Smooth muscle cell of the umbilical artery (primary cell): ENCODE measurements at places on chromosomes 2 and 18. TPM values are rescaled to one million over a fixed set of nuclear protein-coding genes. Genes with fewer than 3 reads are reported as not detected.

The UXS1 gene
- 76.6 and 95.5 TPM in 2 replicates for total RNA-seq

The HRH4 gene
- 0.05 and 0.30 TPM in 2 replicates for total RNA-seq

The GKN1 gene
- total RNA-seq = 0.14 TPM in 1 of 2 replicates, not detected in the other

The FEV gene
- total RNA-seq = not detected in 2 replicates

The GPAT2 gene
- 2.7 and 11.0 TPM in 2 replicates for total RNA-seq

The TUBA3E gene
- total RNA-seq = 0.09 TPM in 1 of 2 replicates, not detected in the other

The GKN2 gene
- not detected in 2 replicates for total RNA-seq

The CNTNAP5 gene
- not detected in 2 replicates for total RNA-seq

The GNLY gene
- total RNA-seq = not detected in 2 replicates

The CTLA4 gene
- not detected in 2 replicates for total RNA-seq

The CTAGE1 gene
- total RNA-seq = 0.05 TPM in 1 of 2 replicates, not detected in the other

The LAMA1 gene
- 31.2 and 44.6 TPM in 2 replicates for total RNA-seq

The ASB18 gene
- total RNA-seq = not detected in 2 replicates

The CHRND gene
- not detected in 2 replicates for total RNA-seq

The SPP2 gene
- not detected in 2 replicates for total RNA-seq

The ZNF804A gene
- total RNA-seq = 2.7 and 4.4 TPM in 2 replicates

The ARL5A gene
- total RNA-seq = 74.2 and 123 TPM in 2 replicates

The C2orf66 gene
- 0.28 and 0.30 TPM in 2 replicates for total RNA-seq

The CWC22 gene
- 15.1 and 21.6 TPM in 2 replicates for total RNA-seq

The NXPH2 gene
- total RNA-seq = 0.42 TPM in 1 of 2 replicates, not detected in the other

The POTEJ gene
- not detected in 2 replicates for total RNA-seq

The APCDD1 gene
- total RNA-seq = not detected in 2 replicates

The ICA1L gene
- 4.8 TPM in 2 replicates for total RNA-seq

The ARID5A gene
- 3.0 and 4.4 TPM in 2 replicates for total RNA-seq

The TMEM17 gene
- total RNA-seq = 2.7 and 3.0 TPM in 2 replicates

The AKAIN1 gene
- total RNA-seq = not detected in 2 replicates

The PMAIP1 gene
- 7.1 and 7.8 TPM in 2 replicates for total RNA-seq

The CTNNA2 gene
- total RNA-seq = 0.05 TPM in 1 of 2 replicates, not detected in the other

The STPG4 gene
- total RNA-seq = 0.32 and 0.89 TPM in 2 replicates

The TXNDC2 gene
- total RNA-seq = 0.05 TPM in 1 of 2 replicates, not detected in the other

The CIDEA gene
- total RNA-seq = 0.23 TPM in 1 of 2 replicates, not detected in the other

The KIF1A gene
- total RNA-seq = under 0.01 and 0.14 TPM in 2 replicates

The CLEC4F gene
- total RNA-seq = not detected in 2 replicates

The GEN1 gene
- 9.2 and 14.5 TPM in 2 replicates for total RNA-seq

The DLGAP1 gene
- total RNA-seq = not detected in 2 replicates

The MLPH gene
- total RNA-seq = 11.6 and 50.9 TPM in 2 replicates

The ABCG8 gene
- not detected in 2 replicates for total RNA-seq

The SPATA3 gene
- not detected in 2 replicates for total RNA-seq

The PLCL1 gene
- 1.5 and 2.2 TPM in 2 replicates for total RNA-seq

The UGT1A4 gene
- total RNA-seq = not detected in 2 replicates

The DYNAP gene
- total RNA-seq = not detected in 2 replicates

The PJVK gene
- 1.8 and 2.1 TPM in 2 replicates for total RNA-seq

The MAP3K20 gene
- 41.0 and 70.0 TPM in 2 replicates for total RNA-seq

The DHRS9 gene
- 0.09 TPM in 1 of 2 replicates, not detected in the other for total RNA-seq
